Esophagus muscularis mucosa (tissue), 4 donors: ENCODE measurements at places on chromosomes 6 and 20. TPM values are rescaled to one million over a fixed set of nuclear protein-coding genes. Genes with fewer than 3 reads are reported as not detected.
A peak's percentile ranks its signal among the peaks of the same experiment; 100 is the strongest.

DNA sequence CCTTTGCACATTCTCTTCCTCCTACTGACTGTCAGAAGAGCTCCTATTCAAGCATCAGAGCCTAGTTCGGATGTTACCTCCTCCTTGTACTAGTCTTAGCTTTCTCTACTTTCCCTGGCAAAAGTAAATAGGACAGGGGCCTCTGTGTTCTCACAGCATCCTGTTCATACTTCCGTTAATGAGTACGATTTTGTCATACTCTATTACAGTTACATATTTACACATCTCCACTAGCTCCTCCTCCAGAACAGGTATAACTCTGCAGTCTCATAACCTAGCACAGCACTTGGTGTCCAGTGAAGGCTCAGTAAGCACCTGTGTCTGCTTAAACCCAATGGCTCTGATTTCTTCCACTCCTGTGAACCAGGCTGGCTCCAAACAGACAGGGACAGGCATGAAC, 7.0 kb downstream of the ELMO2 start:
- H3K27ac ChIP-seq = peak overlapping the region; percentile 82
- no peak for DNase-seq
- H3K36me3 ChIP-seq = peaks cover 13% of the 10 kb centered on the region
- peaks cover 82% of the 10 kb centered on the region for H3K4me1 ChIP-seq
- H3K27me3 ChIP-seq = no peaks in the 10 kb centered on the region

Gene PPIL1
- total RNA-seq = 23.9 TPM

Gene PDE7B
- 15.4 TPM for total RNA-seq

Gene SH3BGRL2
- 30.5 TPM for total RNA-seq

DNA sequence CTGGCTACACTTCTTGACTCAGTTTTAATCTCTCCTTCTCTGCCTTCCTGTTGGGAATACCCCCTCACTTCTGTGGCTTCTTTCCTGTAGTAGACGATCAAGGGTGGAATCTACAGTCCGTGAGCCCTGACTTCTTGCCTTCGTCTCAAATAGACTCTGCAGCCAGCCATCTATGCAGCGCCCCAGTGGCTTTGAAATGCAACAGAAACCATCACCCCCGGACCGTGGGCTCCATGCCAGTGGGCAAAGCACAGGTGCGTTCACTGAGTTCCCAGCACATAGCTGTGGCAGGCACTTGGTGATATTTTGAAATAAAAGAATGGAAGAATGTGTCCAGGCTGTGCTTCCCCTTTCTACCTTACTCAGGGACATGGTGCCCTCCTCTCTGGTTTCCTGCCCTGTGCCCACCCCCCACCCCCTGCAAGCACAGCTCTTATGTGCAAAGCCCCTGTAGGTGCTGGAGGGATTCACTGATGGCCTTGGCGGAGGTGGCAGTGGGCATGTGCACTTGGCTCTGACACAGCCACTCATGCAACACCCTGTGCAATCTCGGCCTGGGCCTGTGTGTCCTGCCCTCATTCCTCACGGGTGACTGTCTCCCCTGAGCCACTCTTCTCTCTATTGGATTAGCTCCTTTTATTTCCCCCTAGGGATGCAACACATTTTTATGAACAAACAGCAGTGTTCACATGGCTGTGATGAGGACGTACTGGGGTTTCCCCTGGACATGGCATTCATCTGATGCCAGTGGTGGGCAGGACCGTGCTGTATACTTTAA, 5.5 kb upstream of the CDSN start:
- H3K4me1 ChIP-seq = peaks cover 28% of the 10 kb centered on the region
- DNase-seq = no peak
- no peak overlapping the region for H3K4me3 ChIP-seq
- peak overlapping the region; percentile 6 for H3K27ac ChIP-seq

Gene RIPOR2
- 14.4 TPM for total RNA-seq

Gene SDC4
- total RNA-seq = 67.3 TPM

Gene GPLD1
- total RNA-seq = 4.0 TPM

Gene LPIN3
- total RNA-seq = 12.0 TPM

DNA sequence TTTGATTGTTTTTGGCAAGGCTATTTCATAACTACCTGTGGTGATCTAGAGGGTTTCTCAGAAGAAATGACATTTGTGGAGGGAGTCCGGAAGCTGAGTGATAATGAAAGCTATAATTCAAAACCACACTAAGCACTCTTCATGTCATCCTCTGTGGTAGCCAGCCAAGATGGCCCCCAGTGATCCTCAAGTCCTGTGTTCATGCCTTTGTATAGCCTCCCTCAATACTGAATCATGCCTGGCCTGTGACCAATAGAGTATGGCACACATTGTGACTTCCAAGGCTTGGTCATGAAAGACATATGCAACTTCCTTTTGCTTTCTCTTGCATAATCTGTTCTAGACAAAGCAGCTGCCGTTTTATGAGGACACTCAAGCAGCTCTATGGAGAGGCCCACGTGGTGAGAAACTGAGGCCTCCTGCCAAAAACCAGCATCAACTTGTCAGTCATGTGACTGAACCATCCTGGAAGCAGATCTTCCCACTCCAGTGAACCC, 12.8 kb upstream of the DNAAF9 start:
- no peak for DNase-seq
- H3K27ac ChIP-seq = no peak overlapping the region
- H3K4me1 ChIP-seq = no peaks in the 10 kb centered on the region
- no peaks in the 10 kb centered on the region for H3K27me3 ChIP-seq
- no peak overlapping the region for H3K4me3 ChIP-seq

Gene BMP6
- total RNA-seq = 5.4 TPM

GRCh38 chr6:43702534-43703440, 15.2 kb upstream of the MRPS18A start:
- H3K27ac ChIP-seq = peak overlapping the region; percentile 77
- no peaks in the 10 kb centered on the region for H3K36me3 ChIP-seq
- DNase-seq = peak; percentile 97

Gene FOXF2
- 170 TPM for total RNA-seq

- DNase-seq = no peak
- H3K27me3 ChIP-seq = no peaks in the 10 kb centered on the region
- H3K36me3 ChIP-seq = no peaks in the 10 kb centered on the region
- H3K27ac ChIP-seq = peak overlapping the region; percentile 65
- H3K4me1 ChIP-seq = peaks cover 15% of the 10 kb centered on the region
- H3K4me3 ChIP-seq = no peak overlapping the region
Measured at GRCh38 chr6:111973927-111974639, 79.8 kb upstream of the CCN6 start.

Gene ELOVL4
- 2.1 TPM for total RNA-seq

Gene MUC22
- total RNA-seq = not detected

GRCh38 chr6:147614501-147614900, 106.0 kb downstream of the SAMD5 start:
- DNase-seq = no peak
- no peak overlapping the region for H3K4me3 ChIP-seq
- H3K36me3 ChIP-seq = no peaks in the 10 kb centered on the region
